ENCODE measurements at places on chromosomes 1 and 21.
A peak's percentile ranks its signal among the peaks of the same experiment; 100 is the strongest.

- DNase-seq, result no peak
Measured at GRCh38 chr21:41236352-41236973, 68.5 kb downstream of the BACE2 start.

DNA sequence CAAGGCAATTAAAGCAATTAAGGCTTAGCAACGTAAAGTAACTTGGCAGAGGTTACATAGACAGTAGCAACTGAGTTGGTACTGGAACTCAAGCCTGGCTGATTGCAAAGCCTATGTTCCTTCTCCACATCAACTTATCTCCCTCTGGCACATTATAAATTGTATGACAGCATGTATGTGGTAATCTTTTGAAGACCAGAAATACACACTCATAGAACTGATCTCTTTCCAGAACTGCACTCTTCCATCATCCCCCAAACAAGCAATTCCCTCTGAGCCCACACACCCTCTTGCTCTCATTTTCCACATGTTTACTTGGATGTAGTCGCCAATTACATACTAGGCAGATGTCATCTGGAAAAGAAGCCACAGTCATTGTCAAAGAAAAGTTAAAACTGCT lies 502.2 kb downstream of the PLPP3 start:
- DNase-seq, result no peak

GRCh38 chr21:20258542-20258941 lies 739.7 kb upstream of the NCAM2 start:
- DNase-seq, result no peak

GRCh38 chr1:95304803-95305202 lies 70.8 kb downstream of the RWDD3 start:
- DNase-seq, result no peak

GRCh38 chr1:212457740-212458338 lies 25.1 kb downstream of the NENF start:
- DNase-seq, result peak; percentile 91

- peak; percentile 86 for DNase-seq
Measured at GRCh38 chr1:210801501-210801900, 332.4 kb downstream of the KCNH1 start.

- DNase-seq, result no peak
Measured at GRCh38 chr1:80341021-80341420, 1334.5 kb upstream of the ADGRL4 start.

DNA sequence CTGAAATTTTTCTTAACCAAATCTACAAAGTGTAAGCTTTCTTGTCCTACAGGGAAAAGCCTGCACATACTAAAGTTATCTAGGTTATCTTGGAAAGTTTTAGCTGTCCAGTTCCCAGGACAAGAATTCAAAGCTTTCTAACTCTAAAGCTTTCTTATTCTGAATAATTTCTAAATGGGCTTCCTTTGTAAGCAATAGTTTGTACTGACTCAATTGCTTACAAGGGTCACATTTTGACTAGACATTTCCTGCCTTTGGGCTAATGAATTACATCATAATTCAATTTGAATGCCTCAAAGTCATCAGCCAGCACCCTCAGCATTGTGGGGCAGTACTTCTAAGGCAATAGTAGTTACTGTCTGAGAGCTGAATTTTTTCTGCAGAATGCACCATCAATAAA lies 223.0 kb downstream of the LTN1 start:
- no peak for DNase-seq

- no peak for DNase-seq
Measured at GRCh38 chr1:109490934-109491302, 3.0 kb upstream of the CYB561D1 start.

DNA sequence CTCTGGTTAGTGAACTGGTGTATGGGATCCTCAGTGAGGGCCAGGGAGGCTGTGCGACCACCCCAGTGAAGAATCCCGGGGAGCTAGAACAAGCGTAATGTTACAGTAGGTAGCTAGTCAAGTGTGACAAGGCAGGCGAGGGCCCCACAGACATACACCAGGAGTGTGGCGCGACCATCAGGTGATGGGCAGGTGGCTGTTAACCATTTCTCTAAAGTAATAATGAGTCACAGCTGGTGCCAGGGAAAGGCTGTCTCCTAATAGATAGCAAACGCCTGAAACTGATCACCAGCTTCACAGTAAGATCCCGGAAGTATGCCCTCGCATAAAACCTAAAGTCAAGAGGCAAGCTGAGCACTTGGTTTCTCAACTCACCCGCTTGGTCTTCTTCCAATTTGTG lies 40.5 kb upstream of the TARBP1 start:
- no peak for DNase-seq

- DNase-seq, result no peak
Measured at GRCh38 chr1:1094981-1095380, 20.9 kb upstream of the RNF223 start.

DNA sequence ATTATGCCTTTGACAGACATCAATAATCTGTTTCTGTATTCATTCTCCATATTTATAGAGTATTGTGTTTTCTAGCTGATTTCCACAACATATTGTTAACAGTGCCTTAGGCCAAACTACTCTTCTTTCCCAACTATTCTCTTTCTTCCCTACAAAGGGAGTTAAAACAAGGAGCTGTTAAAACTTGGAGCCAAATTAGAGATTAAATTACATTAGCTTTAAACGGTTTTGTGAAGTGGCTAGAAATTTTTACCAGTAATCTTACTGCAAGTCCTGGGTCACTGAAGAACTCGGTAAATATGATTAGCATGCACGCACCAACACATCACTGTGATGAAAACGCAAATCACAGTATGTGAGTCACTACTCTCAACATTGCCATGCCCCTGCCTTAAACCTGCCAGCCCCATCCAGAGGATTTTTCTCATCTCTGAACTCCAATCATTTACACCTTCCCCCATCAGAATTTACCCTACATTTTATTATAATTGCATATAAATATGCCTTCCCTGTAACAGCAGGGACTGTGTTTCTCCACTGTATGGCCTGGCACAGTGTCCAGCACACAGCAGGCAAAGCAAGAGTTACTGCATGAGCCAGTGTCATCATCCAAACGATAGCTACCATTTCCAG lies 1.5 kb upstream of the PRDX6 start:
- DNase-seq, result no peak

GRCh38 chr21:39664586-39664985 lies 51.8 kb downstream of the B3GALT5 start:
- DNase-seq, result no peak

GRCh38 chr1:37399830-37400464 lies 74.4 kb upstream of the ZC3H12A start:
- DNase-seq, result no peak
